ENCODE measurements at places on chromosomes 3 and 15. TPM values are rescaled to one million over a fixed set of nuclear protein-coding genes. Genes with fewer than 3 reads are reported as not detected.

DNA sequence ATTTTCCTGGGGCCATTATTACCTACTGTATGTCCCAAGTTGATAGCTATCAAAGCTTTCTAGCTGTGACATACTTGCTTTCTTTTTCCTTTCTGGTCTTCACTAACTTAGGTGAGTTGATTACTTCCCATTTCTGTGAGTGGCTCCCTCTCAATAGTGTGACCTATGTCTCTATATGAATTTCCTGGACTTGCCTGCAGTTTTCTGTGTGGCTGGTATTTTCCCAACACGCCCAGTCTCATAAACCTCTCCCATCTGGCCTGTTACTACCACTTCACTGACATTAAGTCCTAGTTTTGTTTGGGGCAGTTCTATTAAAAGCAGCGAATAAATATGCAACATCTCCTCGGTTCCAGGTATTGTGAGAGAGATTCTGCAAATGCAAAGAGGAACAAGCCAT, 671.2 kb downstream of the SI start:
- H3K27ac ChIP-seq = no peak overlapping the region
- DNase-seq = no peak
- H3K27me3 ChIP-seq = peaks cover 2% of the 10 kb centered on the region
- peaks cover 4% of the 10 kb centered on the region for H3K4me1 ChIP-seq
- no peak overlapping the region for H3K4me3 ChIP-seq
- peaks cover 2% of the 10 kb centered on the region for H3K36me3 ChIP-seq

REC114 gene
- total RNA-seq = not detected

GRCh38 chr15:100049936-100050876, 291.6 kb downstream of the ADAMTS17 start:
- no peak for DNase-seq
- H3K36me3 ChIP-seq = peaks cover 1% of the 10 kb centered on the region
- no peak overlapping the region for H3K4me3 ChIP-seq

DNA sequence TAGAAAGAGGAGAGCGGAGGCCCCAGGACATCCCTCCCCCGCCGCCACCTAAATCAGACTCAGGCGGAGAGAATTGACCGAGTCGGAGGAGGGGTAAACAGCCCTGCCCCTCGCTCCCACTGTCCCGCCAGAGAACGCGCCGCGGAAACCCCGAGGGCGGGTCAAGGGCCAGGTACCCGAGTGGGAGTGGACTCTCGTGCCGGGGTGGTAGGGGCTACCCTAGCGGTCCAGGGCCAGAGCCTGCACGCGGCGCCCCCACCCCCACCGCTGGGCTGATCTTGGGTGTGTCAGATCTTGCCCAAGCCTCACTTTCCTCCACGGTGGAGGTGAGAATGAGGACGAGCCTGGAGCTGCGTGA, 19.0 kb downstream of the SPATA12 start:
- peaks cover 4% of the 10 kb centered on the region for H3K4me1 ChIP-seq
- no peaks in the 10 kb centered on the region for H3K36me3 ChIP-seq
- no peak for DNase-seq
- peaks cover 4% of the 10 kb centered on the region for H3K27me3 ChIP-seq
- peak overlapping the region; percentile 61 for H3K4me3 ChIP-seq

C3orf49 gene
- not detected for total RNA-seq

- peaks cover 2% of the 10 kb centered on the region for H3K27me3 ChIP-seq
- H3K4me3 ChIP-seq = no peak overlapping the region
- H3K36me3 ChIP-seq = no peaks in the 10 kb centered on the region
- DNase-seq = no peak
- no peaks in the 10 kb centered on the region for H3K4me1 ChIP-seq
Observed at GRCh38 chr3:294096-294495, 97.5 kb downstream of the CHL1 start.

GRCh38 chr3:150000641-150001040, 29.9 kb upstream of the PFN2 start:
- DNase-seq = no peak
- H3K27me3 ChIP-seq = no peaks in the 10 kb centered on the region
- peaks cover 30% of the 10 kb centered on the region for H3K4me1 ChIP-seq
- no peak overlapping the region for H3K27ac ChIP-seq

- no peaks in the 10 kb centered on the region for H3K27me3 ChIP-seq
- H3K4me3 ChIP-seq = no peak overlapping the region
- H3K27ac ChIP-seq = no peak overlapping the region
- no peak for DNase-seq
- no peaks in the 10 kb centered on the region for H3K36me3 ChIP-seq
Observed at GRCh38 chr3:147518465-147518864, 109.3 kb downstream of the ZIC1 start.

GOLGA6L4 gene
- total RNA-seq = 6.8 TPM

GRCh38 chr3:127580327-127581060, 10.0 kb downstream of the TPRA1 start:
- H3K36me3 ChIP-seq = peaks cover 7% of the 10 kb centered on the region
- no peak overlapping the region for H3K4me3 ChIP-seq
- no peak overlapping the region for H3K27ac ChIP-seq
- H3K4me1 ChIP-seq = peaks cover 14% of the 10 kb centered on the region
- DNase-seq = no peak

DNA sequence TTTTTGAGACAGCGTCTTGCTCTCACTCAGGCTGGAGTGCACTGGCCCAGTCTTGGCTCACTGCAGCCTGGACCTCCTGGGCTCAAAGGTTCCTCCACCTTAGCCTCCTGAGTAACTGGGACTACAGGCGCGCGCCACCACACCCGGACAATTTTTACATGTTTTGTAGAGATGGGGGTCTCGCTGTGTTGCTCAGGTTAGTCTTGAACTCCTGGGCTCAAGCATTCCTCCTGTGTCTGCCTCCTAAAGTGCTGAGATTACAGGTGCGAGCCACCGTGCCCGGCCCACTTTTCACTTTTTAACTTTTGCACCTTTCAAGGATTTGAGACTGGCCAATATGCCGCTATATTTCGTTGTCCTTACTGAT, 750 bp upstream of the ITGB5 start:
- H3K27ac ChIP-seq = peak overlapping the region; percentile 12
- H3K27me3 ChIP-seq = no peaks in the 10 kb centered on the region
- peaks cover 33% of the 10 kb centered on the region for H3K4me1 ChIP-seq
- peak overlapping the region; percentile 66 for H3K4me3 ChIP-seq
- H3K36me3 ChIP-seq = peaks cover 2% of the 10 kb centered on the region
- no peak for DNase-seq

WDR72 gene
- total RNA-seq = not detected

DNA sequence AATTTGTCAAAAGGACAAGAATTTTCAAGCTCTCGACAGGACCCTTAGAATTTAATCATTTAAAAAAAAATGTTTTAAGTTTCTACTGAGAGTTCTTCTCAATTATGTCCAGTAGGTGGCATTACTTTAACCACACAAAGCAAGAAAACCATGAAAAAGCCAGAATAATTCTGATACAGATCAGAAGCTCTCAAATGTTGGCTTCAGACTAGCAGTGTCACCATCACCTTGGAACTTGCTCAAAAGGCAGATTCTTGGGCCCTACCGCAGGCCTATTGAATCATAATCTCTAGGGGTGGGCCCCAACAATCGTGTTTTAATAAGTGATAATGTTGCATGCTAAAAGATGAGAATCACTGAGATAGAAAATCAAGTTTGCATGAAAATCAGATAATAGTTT, 99.5 kb upstream of the KCNMB2 start:
- no peak overlapping the region for H3K4me3 ChIP-seq
- H3K36me3 ChIP-seq = no peaks in the 10 kb centered on the region

DNA sequence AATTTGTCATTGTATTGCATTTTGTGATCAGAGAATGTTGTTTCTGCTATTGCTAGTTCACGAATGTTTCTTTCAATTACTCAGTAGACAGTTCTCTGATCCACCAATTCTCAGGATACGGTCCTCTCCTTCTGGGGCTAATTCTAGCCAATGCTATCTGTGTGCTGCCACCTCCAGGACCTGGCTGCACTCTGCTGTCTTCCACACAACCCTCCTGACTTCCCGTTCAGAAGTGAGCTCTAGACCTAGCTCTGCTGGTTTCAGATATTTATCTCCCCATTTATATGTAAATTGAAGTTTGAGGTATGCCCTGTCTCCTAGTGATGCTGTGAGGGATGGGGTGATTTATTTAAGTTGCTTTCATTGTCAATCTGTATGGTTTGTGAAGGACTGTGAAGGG, 21.7 kb upstream of the UBL7 start:
- H3K27ac ChIP-seq = no peak overlapping the region
- peaks cover 2% of the 10 kb centered on the region for H3K36me3 ChIP-seq
- H3K4me1 ChIP-seq = no peaks in the 10 kb centered on the region
- no peaks in the 10 kb centered on the region for H3K27me3 ChIP-seq

DNA sequence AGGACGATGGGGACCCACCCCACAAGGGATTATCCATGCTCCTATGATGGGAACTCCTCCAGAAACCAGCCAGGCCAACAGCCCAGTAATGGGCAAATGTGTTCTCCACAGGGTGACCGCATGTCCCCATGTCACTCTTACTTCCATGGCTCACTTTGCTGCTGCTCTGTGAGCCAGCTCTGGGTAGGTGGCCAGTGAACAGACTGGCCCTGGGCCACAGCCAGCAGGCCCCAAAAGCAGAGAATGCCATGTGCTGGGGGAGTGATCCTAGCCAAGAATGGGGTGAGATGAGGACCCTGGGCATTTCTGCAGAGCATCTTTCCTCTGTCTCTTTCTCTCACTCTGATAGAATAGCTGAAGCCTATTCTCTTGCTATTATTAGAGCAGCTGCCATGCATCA, 391.4 kb downstream of the LRTM1 start:
- no peak overlapping the region for H3K4me3 ChIP-seq
- DNase-seq = no peak
- H3K27me3 ChIP-seq = no peaks in the 10 kb centered on the region

DNA sequence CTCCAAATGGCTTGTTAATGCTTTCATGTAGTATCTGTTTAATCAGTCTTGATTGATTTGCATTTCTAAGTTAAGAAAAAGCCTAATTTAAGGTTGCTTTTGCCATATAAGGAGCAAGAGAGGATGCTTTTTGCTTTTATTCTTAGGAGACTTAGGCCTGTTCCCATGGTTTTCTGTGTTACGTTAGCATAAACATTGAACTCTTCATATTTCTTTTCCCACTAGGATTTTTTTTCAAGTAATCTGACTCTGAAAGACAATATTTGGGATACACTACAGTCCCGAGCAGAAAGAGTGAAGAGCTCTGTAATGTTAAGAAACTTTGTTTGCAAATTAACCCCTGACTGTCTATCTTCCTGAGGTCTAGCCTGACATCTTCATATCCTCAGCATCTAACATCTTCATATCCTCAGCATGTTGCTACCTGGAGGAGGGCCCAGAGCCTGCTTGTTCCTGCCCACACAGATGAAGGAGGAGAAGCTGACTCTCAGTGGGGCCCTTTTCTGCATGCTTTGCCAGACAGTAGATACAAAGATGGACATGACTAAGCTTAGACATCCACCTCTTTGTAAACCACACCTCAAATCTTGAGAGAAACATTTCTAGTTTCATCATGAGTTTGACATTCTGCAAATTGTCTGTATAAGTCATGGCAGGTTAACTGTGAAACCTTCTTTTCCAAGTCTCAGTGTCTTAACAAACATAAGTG, 86.2 kb upstream of the COL6A5 start:
- peaks cover 9% of the 10 kb centered on the region for H3K27me3 ChIP-seq
- no peak overlapping the region for H3K4me3 ChIP-seq
- peaks cover 12% of the 10 kb centered on the region for H3K4me1 ChIP-seq

AP4E1 gene
- total RNA-seq = 13.2 TPM

DNA sequence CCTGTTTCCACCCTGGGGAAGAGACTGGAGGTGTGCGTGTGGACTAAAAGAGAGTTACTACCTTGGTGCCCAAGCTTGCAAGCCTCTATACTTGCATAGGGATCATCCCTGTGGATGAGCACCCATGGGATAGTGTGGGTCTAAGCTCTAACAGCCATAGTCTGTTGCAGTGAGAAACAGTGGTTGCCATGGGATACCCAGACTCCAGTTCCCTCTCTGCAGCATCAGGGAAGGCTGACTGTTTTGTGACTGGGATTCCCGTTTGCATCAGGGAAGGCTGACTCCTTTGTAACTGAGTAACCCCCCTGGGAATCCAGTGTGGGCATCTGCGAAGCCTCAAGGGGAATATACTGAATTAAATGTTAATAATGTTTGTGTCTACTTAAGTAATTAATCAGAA, 196.1 kb downstream of the ZNF621 start:
- H3K27me3 ChIP-seq = peaks cover 6% of the 10 kb centered on the region
- no peak overlapping the region for H3K4me3 ChIP-seq
- no peaks in the 10 kb centered on the region for H3K36me3 ChIP-seq
- no peaks in the 10 kb centered on the region for H3K4me1 ChIP-seq

GRCh38 chr3:44318891-44319311, 19.7 kb upstream of the TCAIM start:
- no peaks in the 10 kb centered on the region for H3K4me1 ChIP-seq
- no peaks in the 10 kb centered on the region for H3K36me3 ChIP-seq
- no peak overlapping the region for H3K27ac ChIP-seq
- H3K4me3 ChIP-seq = no peak overlapping the region

DNA sequence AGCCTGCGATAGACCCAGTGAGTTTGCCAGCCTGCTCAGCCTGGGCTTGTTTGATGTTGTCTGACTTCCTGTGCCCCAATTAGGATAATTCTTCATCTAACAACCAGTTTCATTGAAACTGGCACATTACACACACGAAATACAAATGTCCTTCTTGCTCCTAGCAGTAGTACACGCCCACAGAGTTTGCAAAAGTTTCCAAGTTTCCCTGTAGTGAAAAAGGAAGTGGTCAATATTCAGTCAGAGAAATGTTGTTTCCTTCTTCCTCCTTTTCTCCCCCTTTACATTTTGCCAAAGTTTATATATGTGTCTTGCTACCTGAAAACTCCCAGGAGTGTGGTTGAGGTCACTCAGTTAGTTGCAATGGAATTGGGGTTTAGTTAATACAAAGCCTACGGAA, 58.4 kb upstream of the LRTM1 start:
- peaks cover 20% of the 10 kb centered on the region for H3K4me1 ChIP-seq
- H3K27ac ChIP-seq = no peak overlapping the region
- no peaks in the 10 kb centered on the region for H3K36me3 ChIP-seq
- no peak for DNase-seq

DNA sequence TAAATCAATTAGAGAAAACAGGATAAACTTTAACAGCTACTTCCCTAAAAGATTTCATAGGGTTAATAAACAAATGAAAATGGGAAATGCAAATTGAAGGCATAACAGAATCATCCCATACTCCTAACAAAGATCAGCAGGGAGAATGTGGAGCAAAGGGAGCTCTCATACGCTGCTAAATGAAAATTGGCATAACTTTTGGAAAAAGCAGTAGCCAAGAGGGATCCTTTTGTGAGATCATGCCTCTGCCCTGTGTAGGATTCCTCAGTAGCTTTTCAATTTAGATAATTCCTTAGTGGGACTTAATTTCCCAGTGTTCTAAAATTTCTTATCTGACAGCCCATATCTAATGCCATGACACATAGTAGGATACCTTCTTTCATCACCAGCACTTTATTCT, 18.2 kb downstream of the NIPA2 start:
- no peak overlapping the region for H3K4me3 ChIP-seq
- H3K27ac ChIP-seq = no peak overlapping the region
- no peaks in the 10 kb centered on the region for H3K4me1 ChIP-seq
- DNase-seq = no peak

DNA sequence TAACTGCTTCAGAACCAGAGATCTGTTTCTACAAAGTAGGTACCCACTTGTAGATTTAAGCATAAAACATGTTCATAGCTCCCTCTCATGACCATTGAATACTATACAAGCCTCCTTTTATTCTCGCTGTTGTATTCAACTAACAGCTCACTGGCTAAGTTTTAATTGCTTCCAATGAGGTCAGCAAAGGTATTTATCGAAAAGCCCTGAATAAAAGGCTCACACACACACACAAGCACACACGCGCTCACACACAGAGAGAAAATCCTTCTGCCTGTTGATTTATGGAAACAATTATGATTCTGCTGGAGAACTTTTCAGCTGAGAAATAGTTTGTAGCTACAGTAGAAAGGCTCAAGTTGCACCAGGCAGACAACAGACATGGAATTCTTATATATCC, at the start of gene FGF7:
Gene FGF7, plus strand, starts transcription at position 222 of the 400 bp plus-strand sequence. CDS start 1,056 bp downstream, outside the sequence.
- H3K4me3 ChIP-seq = no peak within 1 kb of the TSS
- no peak for DNase-seq
- H3K27me3 ChIP-seq = no peaks in the 10 kb centered on the region
- peaks cover 8% of the 10 kb centered on the region for H3K4me1 ChIP-seq
- no peaks in the 10 kb centered on the region for H3K36me3 ChIP-seq

GNAT1 gene
- not detected for total RNA-seq

RBP2 gene
- total RNA-seq = not detected
